ENCODE measurements at places on chromosomes 5 and 9.

DNA sequence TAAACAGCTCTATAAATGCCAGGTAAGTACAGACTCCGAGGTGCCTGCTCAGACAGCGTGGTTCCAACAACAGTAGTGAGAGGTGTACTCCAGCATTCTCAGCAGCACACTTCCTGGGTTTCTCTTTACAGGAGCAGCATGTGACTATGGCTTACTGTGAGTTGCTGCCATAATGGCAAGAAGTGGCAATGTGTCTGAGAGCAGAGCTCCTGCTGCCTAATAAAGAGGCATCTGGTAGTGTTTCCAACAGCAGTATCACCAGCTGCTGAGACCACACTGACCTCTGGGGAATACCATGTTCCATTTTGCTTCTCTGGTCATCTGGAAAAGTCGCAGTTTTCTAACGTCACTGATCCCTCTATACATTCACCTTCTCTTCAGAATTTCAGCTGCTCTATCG lies 398.2 kb downstream of the SLCO4C1 start:
- no peak for DNase-seq

GRCh38 chr5:133496631-133497030 lies 115.7 kb downstream of the FSTL4 start:
- no peak for DNase-seq

- DNase-seq, result no peak
These were observed 36.0 kb upstream of the CREBRF start for GRCh38 chr5:173020154-173020581.

DNA sequence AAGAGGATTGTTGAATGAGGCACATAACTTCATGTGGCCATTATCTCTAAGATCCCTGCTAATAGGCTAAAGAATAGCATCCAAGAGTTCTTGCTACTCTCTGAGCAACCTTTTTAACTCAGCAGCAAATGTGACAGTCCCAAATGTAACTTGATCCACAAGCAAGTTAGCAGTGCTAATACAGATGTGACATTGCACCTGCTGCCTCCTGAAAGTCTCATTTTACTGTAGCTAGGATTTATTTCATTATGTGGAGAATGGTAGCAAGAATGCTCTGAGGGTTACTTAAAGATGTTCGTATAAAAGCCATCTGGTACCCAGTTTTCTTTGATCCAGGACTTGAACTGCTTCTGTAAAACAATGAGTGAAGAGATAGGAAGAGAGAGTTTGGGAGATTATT lies 45.8 kb downstream of the CDH10 start:
- no peak for DNase-seq

DNA sequence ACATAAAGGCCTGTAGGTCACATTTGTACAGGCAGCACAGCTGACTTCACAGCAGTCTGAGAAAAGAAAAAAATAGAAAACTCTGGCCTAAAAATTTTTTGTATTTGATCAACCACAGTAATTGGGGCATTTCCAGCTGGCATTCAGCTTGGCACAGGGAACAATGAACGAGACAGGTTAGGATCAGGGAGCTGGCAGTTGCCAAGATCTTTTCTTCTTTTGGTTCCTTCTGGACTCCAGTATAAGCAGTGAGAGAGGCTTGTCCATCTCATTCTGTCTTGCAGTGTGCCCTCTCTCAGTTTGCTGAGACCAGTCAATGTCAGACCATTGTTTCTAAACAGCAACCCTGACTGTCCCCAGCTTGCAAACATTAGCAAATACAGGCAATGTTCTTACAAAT lies 601.1 kb downstream of the TLR4 start:
- DNase-seq, result no peak

DNA sequence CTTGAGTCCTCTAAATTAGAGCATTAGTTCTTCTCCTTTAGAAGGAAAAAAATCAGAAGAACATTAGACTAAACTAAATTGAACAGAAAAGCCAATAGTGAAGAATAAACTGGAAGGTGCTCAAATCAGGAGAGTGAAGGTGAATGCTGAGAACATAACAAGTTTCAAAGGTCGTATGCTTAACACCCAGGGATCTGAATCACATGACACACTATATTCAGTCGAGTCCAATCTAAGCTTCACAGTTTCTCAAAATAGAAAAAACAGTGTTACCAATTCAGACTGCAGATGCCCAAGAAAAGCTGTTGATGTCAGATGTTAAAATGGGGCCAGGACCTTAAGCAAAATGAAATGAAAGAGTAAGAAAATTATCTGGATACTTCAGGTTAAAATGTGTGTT lies 614.5 kb downstream of the EFNA5 start:
- DNase-seq, result no peak

- DNase-seq, result no peak
These were observed 11.7 kb downstream of the BICD2 start for GRCh38 chr9:92752812-92753404.

- peak; percentile 12 for DNase-seq
These were observed 516 bp downstream of the MAST4 start for GRCh38 chr5:66596636-66597182.

DNA sequence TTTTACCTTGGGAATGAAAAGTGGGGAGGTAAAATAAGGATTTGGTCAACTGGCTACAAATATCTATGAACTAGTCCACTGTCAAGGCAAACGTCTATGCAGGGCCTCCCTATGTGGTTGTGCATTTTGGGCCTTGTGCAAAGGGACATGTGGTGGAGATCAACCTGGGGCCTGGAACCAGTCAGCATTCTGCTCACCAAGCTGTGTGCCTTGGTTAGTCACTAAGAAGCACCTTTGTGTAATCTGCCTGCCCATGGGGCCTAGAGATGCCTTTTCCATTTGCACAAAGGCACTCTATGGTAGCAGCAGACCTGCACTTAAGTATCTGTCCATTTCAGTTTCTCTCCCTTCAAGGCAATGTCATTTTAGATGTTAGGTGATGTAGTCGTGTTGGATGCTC lies 184.0 kb downstream of the GNAQ start:
- no peak for DNase-seq

- no peak for DNase-seq
These were observed 475.7 kb downstream of the ENC1 start for GRCh38 chr5:74164725-74165235.

GRCh38 chr5:72434781-72435437 lies 72.3 kb downstream of the ZNF366 start:
- peak; percentile 58 for DNase-seq

DNA sequence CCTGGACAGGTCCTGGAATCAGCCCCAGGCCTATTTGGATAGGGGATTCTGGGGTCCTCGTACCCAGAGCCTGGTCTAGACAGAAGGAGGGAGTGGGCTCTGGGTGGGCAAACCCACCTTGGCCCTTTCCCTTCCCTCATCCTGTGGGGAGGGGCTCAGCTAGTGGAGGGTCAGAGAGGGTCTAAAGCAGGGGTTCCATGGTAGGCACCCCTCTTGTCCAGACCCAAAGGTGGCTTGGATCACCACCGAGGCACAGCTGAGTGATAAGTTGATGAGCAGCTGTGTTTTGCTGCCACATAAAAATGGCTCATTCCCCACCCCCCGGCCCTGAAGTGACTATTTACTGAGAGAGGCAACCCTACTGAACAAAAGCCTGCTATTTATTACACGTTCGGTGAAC lies 53.8 kb upstream of the KCNMB1 start:
- no peak for DNase-seq

DNA sequence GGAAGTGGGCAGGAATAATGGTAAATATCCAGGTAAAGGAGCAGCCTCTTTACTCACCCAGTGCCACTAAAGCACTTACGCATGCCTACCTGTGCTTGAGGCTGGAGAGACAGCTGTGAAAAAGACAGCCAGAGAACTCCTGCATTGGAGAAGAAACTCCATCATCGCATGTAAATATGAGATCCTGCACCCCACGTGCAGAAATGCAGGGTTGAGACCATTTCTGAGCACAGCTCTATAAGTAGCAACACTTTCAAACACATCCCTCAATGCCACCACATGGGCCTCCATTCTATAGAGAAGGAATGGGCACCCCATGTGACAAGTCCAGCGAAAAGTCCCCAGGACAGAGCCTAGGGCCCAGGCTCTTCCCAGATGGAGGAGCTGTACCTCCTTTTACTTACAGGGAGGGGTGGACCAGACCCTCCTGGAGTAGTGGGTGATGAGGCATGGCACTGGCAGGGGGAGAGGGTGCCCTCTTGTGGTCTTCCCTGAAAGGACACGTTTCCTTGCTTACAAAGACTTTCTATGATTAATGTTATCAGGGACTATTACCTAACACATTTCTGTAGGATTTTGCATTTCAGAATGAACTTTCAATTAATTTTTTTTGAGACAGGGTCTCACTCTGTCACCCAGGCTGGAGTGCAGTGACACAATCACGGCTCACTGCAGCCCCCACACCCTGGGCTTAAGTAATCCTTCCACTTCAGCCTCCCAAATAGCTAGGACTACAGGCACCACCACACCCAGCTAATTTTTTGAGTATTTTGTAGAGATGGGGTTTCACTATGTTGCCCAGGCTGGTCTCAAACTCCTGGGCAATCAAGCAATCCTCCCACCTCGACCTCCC lies 55.3 kb upstream of the IL17B start:
- DNase-seq, result peak; percentile 78

GRCh38 chr9:91836515-91836914 lies 113.5 kb downstream of the ROR2 start:
- DNase-seq, result no peak

DNA sequence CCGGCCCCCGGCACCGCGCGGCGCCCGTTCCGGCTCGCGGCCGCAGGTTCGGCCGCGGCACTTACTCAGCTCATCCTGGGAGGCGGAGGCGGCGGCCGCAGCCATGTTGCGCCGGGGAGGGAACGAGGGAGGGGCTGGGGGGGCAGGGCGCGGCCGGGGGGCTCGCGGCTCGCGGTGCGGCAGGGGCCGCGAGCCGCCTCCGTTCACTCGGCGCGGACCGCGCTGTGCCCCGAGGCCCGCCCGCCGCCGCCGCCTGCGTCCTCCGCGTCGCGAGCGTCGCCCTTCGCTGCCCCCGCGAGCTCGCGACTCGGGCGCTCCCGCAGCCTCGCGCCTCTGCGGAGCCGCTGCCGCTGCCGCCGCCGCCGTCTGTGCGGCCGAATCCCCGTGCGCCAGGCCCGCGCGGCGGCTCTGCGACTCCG lies 735 bp downstream of the ECPAS start:
- no peak for DNase-seq

- no peak for DNase-seq
These were observed 31.4 kb upstream of the FAT2 start for GRCh38 chr5:151622367-151623088.

GRCh38 chr9:124268248-124268647 lies 10.5 kb downstream of the NEK6 start:
- DNase-seq, result no peak

GRCh38 chr5:133386662-133387061 lies 225.7 kb downstream of the FSTL4 start:
- DNase-seq, result no peak

DNA sequence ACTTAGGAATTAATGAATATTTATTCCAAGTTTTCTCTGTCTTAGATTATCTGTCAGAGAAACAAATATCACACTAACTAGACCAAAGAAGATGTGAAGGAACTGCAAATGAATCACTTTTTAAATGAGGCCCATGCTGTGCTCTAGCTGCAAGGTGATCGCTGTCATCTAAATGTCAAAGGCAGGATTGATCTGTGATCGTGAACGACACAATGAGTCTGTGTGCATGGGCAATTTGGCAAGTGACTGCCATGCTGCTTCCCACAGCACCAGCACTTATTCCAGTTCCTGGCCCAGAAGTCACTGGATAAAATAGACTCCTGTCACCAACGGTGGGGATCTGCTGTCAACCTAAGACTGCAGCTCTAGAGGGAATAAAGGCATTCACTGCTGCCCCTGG lies 141.2 kb downstream of the TRIM36 start:
- DNase-seq, result no peak

GRCh38 chr5:74655206-74655605 lies 14.7 kb upstream of the ENC1 start:
- no peak for DNase-seq

- DNase-seq, result peak; percentile 27
These were observed 683 bp downstream of the CLPTM1L start for GRCh38 chr5:1343931-1344901.

GRCh38 chr9:125620216-125620615 lies 86.8 kb downstream of the MAPKAP1 start:
- no peak for DNase-seq

- no peak for DNase-seq
These were observed 139.2 kb upstream of the CCNH start for GRCh38 chr5:87551911-87552310.

GRCh38 chr9:69798744-69799143 lies 21.9 kb upstream of the CFAP95 start:
- DNase-seq, result no peak

DNA sequence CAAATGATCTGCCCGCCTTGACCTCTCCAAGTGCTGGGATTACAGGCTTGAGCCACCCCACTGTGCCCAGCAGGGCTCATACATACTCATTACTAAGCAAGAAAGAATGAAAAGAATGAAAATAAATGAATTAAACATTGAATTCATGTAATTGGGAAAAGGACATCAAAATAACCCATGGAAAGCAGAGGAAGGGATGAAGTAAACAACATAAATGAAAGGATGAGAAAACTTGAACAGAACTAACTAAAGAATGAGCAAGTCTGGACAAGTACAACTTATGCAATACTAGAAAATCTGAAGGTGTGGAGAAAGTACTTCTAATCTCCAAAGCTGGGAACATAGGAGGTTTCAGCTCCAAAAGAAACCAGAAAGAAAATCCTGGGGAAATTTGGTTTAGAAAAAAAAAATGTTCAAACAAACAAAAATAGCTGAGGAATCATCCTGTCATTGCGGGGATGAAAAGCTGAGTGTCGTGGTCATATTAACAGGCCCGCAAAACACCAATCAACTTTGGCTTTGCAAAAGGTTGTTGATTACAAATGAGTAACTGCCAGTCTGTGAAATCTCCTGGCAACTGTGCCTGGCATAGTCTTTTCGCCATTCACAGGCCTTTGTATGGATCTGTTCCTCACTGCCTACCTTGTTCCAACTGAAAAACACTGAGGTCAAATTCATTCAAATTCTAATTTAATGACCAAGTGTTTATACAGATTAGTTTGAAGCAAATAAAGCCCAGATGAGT lies 2.3 kb upstream of the AK3 start:
- DNase-seq, result peak; percentile 64

DNA sequence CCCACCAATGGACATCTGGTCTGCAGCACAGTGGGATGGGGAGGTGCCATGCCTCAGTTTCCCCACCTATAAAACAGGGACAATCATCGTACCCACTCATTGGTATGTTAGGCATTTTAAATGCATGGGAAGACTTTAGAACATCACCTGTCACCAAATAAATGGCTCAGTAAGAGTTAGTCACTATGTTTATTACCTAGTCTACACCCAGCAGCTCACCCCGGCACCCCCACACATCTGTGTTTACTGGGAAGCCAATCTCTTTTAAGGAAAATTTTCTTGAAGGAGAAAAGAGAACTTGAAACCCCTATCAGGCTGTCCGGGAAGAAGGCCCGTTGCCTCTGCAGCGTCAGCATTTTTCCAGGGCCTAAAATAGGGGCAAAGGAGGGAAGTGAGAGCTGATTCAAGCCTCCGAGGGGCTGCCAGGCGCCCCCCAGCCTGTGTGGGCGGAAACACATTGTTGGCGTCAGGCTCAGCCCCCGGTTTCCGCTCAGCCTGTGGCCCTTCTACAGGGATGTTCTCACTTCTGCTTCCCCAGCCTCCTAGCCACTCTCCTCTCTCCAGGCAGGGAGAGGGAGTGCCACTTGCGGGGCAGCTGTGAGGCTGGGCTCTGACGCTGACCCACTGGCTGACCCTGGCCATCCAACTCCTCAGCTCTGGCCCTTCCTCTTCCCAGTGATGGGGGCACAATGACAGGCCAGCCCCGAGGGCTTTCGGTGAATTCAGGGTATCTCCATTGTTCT lies 4.6 kb downstream of the CSF1R start:
- DNase-seq, result no peak

Measured in choroid plexus epithelial cell (primary cell).